ENCODE measurements at places on chromosomes 4 and X.

- no peak for DNase-seq
These were observed 38.6 kb upstream of the TXK start for GRCh38 chr4:48172651-48173050.

DNA sequence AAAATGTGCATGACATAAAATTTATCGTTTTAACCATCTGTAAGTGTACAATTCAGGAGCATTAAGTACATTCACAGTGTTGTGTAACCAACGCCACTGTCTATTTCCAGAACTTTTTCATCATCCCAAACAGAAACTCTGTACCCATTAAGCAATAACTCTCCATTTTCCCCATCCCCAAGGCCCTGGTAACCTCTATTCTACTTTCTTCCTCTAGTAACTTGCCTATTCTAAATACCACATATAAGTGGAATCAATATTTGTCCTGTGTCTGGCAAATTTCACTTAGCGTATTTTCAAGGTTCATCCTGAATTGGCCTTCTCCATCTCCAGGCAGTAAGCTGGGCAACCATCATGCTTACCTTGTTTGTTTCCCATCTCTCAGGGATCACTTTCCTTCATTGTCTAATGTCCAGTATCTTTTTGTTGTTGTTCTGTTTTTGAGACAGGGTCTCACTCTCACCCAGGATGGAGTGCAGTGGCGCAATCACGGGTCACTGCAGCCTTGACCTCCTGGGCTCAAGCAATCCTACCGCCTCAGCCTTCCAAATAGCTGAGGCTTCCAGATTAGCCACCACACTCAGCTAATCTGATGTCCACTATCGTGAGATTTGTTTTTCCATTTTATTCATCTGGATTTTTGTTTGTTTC is 17.7 kb upstream of the GRIPAP1 start:
- DNase-seq = no peak

DNA sequence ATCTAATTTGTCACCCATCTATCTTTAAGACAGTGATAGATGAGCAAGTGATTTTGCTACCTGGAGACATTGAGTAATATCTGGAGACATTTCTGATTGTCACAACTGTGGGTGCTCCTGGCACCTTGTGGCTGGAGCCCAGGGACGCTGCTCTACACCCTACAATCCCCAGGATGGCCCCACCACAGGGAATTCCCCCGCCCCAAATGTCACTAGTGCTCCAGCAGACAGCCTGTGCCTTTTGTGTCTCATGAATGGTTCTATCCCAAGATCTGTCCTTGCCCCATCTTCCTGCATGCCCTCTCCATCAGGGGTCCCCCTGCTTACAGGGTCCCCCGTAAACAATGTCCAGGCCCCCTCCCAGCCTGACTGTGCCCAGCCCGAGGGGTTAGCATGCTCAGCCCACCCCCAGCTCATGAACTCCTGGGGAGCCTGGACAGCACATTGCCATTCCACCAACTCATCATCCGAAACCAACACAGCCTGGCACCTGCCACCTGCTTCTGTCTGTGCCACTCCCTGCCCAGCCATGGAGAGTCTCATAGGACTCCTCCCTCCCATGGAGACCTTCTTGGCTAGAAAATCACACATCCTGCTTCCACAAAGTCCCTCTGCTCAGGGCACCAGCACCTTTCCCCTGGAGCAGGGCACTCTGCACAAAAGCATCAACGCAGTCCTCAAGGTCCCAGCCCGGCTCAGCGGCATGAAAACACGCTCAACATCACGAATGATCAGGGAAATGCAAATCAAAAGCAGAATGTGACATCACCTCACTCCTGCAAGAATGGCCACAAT is 5.7 kb downstream of the P2RY8 start:
- no peak for DNase-seq

DNA sequence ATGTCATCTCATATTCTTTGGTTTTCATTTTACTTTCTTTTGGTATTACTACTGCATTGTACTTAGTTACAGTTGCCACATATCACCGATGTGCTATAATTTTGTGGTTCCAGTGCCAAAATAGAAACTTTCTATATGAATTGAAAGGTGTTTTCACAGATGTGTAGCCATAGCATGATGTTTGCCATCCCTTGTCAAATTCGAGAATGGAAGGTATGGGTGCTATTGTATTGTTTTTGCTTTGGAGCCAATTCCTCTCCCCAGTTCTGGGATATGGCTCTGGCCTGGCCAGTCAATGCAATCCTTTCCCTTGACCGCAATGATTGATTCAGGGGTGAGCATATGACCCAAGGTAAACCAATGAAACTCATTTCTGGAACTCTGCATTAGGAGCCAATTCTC is 86.2 kb upstream of the RPS6KA3 start:
- no peak for DNase-seq

- no peak for DNase-seq
These were observed 13.8 kb upstream of the SH3TC1 start for GRCh38 chr4:8185295-8185694.
